ENCODE measurements at places on chromosomes 5 and 9.

GRCh38 chr9:116524778-116525470 is 162.2 kb upstream of the TRIM32 start:
- no peak for DNase-seq

GRCh38 chr5:172901788-172902496 is 57.3 kb upstream of the RPL26L1 start:
- no peak for DNase-seq

DNA sequence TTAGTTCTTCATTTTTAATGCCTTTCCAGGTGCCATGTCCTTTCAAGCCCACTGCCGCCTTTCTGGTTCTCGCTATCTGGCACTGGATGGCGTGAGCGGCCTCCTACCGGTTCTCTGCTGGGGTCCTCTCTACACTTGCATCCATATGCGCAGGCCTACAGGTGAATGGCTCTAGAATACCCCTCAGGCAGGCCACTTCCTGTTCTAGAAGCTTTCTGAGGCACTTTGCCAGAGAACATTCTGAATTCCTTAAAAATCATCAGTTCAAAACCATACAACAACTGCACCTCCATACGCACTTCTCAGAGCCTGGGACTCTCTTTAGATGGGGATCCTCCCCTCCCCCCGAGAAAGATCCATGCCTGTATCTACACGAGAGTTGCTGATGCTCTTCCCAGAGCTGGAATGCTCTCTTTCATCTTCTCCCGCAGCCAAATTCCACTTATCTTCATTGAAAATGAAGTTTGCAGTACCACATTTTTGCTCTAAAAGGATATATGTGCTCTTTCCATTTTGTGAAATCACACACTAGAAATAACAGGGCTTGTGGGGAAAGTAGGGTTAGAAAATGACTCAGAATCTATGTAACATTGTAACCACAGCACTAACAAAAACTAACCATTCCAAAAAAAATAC is 1.4 kb upstream of the LHFPL2 start:
- peak; percentile 35 for DNase-seq

GRCh38 chr5:118326481-118327045 is 661.8 kb downstream of the DTWD2 start:
- no peak for DNase-seq

DNA sequence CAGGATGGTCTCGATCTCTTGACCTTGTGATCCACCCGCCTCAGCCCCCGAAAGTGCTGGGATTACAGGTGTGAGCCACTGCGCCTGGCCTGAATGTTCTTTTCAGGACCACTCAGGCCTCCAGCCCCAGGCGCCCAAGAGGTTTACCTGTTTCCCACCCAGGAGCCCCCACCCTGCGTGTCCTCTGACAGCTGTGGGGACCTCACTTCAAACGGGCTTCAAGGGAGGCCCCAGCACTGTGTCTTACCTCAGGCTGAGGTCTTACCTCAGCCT is 19.1 kb upstream of the SLC6A19 start:
- no peak for DNase-seq

All from GM03348 (cell line).